ENCODE measurements at places on chromosomes 11 and 22.
A peak's percentile ranks its signal among the peaks of the same experiment; 100 is the strongest.

- DNase-seq: peak; percentile 13
These were observed 6.5 kb downstream of the POU2AF1 start for GRCh38 chr11:111372538-111372937.

DNA sequence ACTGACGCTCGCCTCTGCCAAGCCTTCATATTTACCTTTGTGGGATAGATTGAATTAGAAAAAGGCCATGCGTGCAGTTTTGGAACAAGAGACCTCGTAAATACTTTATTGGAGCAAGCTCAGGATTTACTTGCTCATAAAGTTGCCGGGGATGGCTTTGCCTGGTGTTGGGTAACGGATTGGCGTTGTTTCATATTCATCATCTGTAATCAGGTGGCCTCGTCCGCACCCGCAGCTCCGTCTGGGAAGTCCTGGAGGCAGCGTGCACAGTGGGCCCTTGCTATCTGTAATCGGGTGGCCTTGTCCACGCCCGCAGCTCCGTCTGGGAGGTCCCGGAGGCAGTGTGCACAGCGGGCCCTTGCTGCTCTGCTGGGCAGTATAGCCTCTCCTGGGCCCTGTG, 1209.3 kb downstream of the BRD1 start:
- no peak for DNase-seq

DNA sequence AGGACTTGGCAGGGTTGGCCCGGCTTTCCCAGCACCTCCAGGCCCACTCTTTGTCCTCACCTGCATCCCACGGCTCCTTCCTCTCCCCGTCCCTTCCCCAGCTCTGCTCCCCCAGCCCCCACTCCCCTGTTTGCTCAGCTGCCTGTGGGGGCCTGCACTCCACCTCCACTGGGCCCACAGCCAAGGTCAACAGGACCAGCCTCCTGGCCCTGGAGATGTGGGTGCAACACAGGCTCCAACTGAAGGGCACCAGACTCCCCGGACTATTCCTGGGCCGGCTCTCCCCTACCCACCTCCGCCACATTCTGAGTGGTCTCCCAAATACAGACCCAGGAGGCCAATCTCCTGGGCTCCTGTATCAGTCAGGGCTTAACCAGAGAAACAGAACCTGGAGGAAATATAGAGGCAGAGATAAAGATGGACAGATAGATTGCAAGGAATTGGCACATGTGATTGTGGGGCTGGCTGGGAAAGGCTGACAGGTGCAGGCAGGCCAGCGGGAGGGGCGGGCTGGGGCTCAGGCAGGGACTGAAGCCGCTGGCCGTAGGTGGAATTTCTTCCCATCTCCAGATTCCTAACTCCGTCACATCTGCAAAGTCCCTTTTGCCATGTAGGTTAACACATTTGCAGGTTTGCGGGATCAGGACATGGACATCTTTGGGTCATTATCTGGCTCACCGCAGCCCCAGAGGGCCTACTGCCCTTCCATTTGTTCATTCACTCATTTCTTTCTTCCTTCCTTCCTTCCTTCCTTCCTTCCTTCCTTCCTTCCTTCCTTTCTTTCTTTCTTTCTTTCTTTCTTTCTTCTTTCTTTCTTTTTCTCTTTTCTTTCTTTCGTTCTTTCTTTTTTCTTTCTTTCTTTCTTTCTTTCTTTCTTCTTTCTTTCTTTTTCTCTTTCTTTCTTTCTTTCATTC, 45.8 kb upstream of the MYH9 start:
- DNase-seq: no peak

DNA sequence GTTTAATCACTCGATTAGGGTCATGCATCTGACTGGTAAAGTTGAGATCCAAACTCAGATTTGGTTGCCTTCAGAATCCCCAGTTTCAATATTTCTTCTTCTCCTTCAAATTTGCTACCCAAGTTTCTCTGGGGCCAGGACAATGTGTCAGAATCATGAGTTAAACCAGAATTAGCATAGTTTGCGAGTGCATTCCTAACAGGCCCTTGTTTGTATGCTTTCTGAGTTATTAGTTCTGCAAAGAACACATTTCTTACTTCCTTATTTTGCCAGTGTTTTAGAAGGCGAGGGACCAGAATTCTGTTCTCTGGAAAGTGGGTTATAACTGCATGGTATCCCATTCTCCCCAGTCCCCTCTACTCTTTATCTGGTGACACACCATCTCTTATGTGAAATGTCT, 112.0 kb downstream of the ARL14EP start:
- DNase-seq: no peak

DNA sequence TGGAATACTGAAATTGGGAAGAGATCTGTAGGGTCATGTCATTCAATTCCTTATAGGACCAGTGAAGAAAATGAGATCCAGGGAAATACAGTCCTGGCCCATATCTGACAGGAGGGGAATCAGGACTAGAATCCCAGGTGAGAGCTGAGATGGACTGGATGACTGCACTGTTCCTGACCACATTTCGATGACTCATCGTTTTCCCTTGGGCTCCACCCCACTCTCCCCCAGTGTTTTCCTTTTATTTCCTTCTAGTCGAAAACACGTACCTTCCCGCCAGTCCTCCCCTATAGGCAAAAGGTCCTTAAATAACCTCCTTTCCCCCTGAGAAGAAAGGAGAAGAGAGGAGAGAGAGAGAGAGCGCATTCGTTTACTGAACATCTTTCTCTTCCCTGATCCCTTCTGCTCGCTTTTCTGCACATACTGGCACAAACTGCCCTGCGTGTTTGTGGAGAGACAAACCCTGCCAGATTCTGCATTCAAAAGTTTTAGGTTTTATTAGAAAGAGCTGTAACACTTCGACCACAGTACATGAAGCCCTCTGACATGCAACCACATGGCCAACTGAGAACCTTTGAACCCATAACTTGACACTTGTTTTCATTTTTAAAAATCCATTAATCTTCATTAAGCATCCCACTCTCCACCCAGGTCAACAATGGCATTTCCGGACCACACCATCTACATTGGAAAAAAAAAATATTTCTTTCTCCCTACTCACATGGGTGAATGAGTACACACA, 565.7 kb downstream of the METTL15 start:
- DNase-seq: no peak

DNA sequence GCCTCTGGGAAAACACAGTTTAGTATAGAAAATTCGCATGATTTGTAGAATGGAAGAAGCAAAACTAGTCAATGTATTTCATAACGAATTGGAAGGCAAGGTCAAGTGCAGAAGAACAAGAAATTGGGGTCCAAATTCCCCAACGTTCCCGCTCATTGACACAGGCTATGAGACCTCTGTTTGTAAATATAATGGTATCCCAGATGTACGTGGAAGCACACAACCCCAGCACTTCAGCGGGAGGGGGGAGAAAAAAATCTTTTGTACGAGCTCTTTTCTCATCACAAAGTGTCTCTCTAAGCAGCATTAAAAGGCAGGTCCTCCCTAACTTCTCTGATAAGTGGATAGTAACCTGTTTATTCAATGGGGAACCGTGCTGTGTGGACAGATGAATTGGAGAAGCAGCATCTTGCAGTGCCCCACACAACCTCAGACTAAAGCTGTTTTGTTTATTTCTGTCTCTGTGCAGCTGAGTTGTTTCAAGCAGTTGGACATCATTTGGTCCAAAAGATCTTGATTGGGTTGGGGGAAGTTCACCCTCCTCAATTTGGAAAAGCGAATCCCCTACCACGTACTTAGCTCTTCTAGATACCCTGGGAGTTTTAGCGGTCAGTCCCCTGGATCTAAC, 1.1 kb upstream of the GAB2 start:
- DNase-seq: no peak

GRCh38 chr11:11937433-11937832, 71.0 kb downstream of the DKK3 start:
- no peak for DNase-seq

GRCh38 chr11:8070417-8071115, 10.4 kb upstream of the TUB start:
- DNase-seq: no peak

- DNase-seq: no peak
These were observed 43.7 kb downstream of the PC start for GRCh38 chr11:66914505-66914904.

GRCh38 chr11:124778281-124778680, 16.2 kb upstream of the ESAM start:
- no peak for DNase-seq

- no peak for DNase-seq
These were observed 503.8 kb downstream of the BRD1 start for GRCh38 chr22:49323751-49324415.

- no peak for DNase-seq
These were observed 108.9 kb upstream of the NCAM1 start for GRCh38 chr11:112852143-112852866.

GRCh38 chr11:64724863-64725532, 2.0 kb upstream of the NRXN2 start:
- no peak for DNase-seq

GRCh38 chr11:47327025-47327424, 25.5 kb downstream of the MYBPC3 start:
- DNase-seq: no peak

GRCh38 chr11:16767137-16767536, 28.7 kb downstream of the C11orf58 start:
- DNase-seq: no peak

- no peak for DNase-seq
These were observed 42.3 kb downstream of the GRAMD1B start for GRCh38 chr11:123472236-123472935.

DNA sequence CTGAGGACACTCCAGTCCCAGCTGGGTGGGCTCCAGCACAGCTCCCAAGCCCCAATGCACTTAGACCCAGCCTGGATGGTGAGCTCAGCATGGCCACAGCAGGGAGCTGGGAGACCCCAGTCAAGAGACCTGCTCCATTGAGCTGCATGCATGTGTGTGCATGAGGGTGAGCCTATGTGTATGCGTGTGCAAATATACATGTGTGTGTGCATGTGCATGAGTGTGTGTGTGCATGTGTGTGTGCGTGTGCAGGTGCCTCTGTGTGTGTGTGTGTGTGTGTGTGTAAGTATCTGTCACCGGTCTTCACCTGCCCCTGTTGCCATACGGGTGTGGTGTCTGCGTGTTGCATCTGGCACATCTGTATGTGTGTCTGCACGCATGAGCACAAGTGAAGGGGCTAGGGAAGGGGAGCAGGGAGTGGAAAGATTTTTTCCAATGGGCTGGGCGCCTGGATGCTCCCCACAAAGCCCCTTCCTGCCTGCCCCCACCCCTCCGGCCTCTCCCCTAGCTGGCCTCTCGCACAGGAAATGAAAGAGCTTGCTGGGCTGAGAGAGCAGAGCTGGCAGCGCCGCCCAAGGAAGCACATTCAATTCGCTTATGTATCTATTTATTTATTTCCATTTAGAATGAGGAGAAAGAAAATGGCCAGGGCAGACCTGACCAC, 4.1 kb downstream of the TSPAN32 start:
- DNase-seq: no peak

DNA sequence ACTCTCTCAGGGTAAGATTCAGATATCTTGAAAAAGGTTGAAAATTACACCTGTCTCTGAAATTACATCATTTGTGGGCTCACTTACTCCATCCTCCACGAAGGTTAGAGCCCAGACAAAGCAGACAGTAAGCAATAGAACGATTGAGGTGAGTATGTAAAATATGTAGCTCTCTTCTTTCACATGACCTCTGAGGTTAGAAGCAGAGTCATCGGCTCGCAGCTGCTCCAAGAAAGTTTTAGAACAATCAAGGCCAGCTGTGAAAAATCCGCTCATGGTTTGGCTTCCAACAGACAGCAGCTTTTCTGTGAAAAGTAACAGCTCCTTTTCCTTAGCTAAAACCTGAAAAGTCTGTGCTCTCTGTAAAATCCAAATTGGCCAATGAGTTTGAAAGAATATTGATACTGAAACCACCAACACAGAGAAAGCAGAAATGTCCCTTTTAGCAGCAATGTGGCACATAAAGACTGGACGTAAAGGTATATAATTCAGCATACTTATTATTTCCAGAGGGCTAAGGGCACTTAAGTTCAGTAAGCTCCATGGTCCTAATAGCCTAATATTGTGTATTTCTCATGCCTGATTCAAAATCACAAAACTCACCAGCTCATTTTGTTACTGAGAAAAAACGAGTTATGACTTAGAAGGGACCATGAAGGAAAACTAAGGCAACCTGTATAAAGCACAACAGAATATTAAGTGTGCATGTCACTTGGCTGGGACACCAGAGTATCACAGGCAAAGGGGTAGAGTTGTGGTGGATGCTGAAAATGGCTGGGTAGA, 78.2 kb downstream of the FAM76B start:
- DNase-seq: no peak

- DNase-seq: peak; percentile 32
These were observed 217.7 kb downstream of the HIPK3 start for GRCh38 chr11:33474866-33475265.

- DNase-seq: no peak
These were observed 40.8 kb downstream of the PGM2L1 start for GRCh38 chr11:74357449-74357848.

DNA sequence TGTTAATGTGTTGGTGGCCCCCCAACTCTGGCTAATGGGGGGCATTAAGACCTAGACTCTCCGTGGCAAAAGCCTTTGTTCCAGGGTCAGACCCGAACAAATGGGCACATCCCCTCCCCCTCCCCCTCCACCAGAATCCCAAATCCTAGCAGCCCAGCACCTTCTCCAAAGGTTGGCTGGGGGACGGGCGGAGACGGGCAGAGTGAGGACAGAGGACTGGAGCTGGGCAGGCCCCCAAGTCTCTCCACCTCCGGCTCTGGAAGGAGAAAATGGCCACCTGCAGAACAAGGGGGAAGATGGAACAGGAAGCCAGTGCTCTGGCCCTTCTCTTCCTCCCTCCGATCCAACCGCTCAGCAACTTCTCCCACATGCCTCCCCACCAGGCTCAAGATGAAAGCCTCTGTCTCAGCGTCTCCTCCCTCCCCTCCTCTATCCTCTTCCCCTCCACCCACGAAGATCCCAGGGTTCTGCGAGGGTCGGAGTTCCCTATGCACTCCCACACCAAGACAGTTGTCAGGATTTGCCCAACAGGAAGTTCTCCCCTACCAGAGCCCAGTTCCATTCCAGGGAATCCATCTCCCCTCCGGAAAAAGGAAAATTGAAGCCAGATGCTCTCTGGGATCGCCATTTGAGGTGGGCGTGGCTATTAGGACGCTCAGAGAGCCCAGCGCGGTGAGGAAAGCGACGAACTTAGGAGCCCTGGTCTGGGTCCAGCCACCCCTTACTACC, 20.1 kb downstream of the ADA2 start:
- no peak for DNase-seq

DNA sequence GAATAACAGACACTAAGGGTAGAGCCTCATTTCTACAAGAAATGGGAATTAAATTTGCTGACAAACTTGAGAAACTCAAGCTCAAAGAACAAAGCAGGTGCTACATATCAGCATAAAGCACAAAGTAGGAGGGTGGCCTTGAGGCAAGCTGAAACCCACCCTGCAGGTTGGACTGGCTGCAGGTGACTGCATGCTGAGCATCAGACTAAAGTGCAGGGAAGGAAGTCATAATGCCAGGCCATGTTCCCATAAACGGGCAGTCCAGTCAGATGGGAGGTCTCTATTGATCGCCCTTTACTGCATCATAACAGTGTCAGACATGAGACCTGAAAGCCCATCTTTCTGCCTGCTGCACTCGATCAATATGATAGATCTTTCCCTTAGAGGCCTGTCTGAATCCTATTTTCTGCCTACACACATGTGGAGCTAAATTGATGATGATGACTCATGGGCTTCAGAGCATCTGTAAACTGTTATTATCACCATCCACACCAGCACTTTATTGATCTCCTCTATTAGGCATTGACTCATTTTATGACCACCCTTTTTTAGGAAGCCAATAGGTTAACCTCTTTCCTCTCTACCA, 224.5 kb upstream of the DDI1 start:
- no peak for DNase-seq
